ENCODE measurements at places on chromosomes 6 and 20. TPM values are rescaled to one million over a fixed set of nuclear protein-coding genes. Genes with fewer than 3 reads are reported as not detected.

Gene RFX6
- total RNA-seq: not detected

DNA sequence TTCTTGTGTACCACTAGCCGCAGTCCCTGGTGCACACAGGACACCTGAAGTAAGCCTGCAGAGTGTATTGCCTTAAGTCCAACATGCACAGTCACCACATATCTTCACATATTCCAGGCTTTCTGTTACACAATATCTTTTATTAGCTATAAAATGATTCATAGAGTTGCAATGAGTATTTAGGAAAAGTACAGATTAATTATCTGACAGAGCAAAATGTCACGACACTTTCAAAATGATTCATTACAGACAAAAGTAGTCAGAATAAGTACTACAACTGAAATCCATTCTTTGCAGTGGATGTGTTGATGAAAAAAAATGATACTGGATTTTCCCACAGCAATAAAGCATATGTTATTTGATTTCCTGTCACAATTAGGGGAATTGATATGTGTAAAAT lies 199.5 kb upstream of the ASCC3 start:
- H3K27ac ChIP-seq: no peak overlapping the region
- no peaks in the 10 kb centered on the region for H3K36me3 ChIP-seq
- H3K27me3 ChIP-seq: no peaks in the 10 kb centered on the region
- DNase-seq: no peak
- H3K4me3 ChIP-seq: no peak overlapping the region

GRCh38 chr6:122747573-122747972 lies 31.9 kb upstream of the FABP7 start:
- H3K36me3 ChIP-seq: no peaks in the 10 kb centered on the region
- DNase-seq: no peak
- no peak overlapping the region for H3K4me3 ChIP-seq
- no peaks in the 10 kb centered on the region for H3K4me1 ChIP-seq
- H3K27me3 ChIP-seq: no peaks in the 10 kb centered on the region

Gene SLC25A27
- 11.7 TPM for total RNA-seq

GRCh38 chr6:70396163-70396562 lies 17.1 kb upstream of the FAM135A start:
- no peak overlapping the region for H3K27ac ChIP-seq
- DNase-seq: no peak
- no peaks in the 10 kb centered on the region for H3K36me3 ChIP-seq
- H3K27me3 ChIP-seq: no peaks in the 10 kb centered on the region
- no peaks in the 10 kb centered on the region for H3K4me1 ChIP-seq

Gene SLC17A9
- total RNA-seq: 30.0 TPM

Measured in ascending aorta (tissue), 2 donors.